Stimulated activated CD4-positive, alpha-beta T cell treated with anti-CD3 and anti-CD28 coated beads, Interleukin-4, amount 100 ng/mL, for 1 hour (primary cell): ENCODE measurements at places on chromosomes 12 and 14.

GRCh38 chr12:20832911-20833310, 22.4 kb downstream of the SLCO1B3 start:
- no peak for DNase-seq

- DNase-seq = no peak
Measured at GRCh38 chr12:24725616-24726015, 223.3 kb downstream of the BCAT1 start.

- DNase-seq = no peak
Measured at GRCh38 chr14:104344818-104345620, 206.6 kb downstream of the KIF26A start.

- DNase-seq = no peak
Measured at GRCh38 chr14:74784634-74785033, 21.5 kb downstream of the YLPM1 start.

DNA sequence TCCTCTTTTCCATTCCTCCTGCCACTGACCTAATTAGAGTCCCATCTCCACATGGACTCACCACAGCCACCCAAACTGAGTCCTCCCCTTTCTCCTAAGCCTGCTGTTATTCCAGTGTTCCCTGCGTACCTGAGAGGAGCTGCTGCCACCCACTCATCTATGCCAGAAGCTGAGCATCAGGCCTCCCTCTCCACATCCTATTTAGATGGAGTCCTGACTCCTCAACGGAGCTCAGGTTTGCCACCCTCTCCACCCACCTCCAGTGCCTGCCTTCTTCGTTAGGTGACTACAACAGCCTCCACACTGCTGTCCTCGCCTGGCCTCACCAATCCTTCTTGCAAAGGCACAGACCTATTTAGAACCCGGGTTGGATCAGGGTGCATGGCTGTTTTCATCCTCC, 15.2 kb upstream of the ABHD12B start:
- no peak for DNase-seq

- no peak for DNase-seq
Measured at GRCh38 chr12:51639361-51639760, 48.3 kb downstream of the SCN8A start.

DNA sequence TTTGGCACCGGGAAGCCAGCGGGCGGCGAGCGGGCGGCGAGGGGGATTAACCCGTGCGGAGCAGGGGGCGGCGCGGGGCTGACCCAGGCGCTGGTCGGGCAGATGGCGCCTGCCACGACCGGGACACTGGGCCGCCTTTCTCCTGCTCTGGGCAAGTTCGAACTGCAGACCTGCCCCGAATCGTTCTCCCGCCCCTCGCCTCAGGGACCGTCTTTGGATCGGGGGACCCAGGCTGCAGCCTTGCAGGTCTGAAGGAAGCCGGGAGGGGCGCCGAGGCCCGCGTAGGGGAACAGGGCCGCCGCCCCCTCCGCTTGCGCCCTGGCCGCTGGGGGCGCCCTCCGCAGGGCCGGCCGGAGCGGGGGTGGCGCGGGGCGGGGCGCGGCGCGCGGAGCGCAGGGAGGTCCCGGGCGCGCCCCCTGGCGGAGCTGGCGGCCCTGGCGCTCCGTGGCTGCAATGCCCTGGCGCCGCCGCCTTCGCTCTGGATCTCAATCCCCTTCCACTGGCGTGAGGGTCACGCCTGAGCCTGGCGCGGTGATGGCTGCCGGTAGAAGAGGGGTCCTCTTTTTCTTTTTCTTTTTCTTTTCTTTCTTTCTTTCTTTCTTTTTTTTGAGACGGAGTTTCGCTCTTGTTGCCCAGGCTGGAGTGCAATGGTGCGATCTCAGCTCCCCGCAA, 449 bp upstream of the LTBP2 start:
- peak; percentile 87 for DNase-seq

DNA sequence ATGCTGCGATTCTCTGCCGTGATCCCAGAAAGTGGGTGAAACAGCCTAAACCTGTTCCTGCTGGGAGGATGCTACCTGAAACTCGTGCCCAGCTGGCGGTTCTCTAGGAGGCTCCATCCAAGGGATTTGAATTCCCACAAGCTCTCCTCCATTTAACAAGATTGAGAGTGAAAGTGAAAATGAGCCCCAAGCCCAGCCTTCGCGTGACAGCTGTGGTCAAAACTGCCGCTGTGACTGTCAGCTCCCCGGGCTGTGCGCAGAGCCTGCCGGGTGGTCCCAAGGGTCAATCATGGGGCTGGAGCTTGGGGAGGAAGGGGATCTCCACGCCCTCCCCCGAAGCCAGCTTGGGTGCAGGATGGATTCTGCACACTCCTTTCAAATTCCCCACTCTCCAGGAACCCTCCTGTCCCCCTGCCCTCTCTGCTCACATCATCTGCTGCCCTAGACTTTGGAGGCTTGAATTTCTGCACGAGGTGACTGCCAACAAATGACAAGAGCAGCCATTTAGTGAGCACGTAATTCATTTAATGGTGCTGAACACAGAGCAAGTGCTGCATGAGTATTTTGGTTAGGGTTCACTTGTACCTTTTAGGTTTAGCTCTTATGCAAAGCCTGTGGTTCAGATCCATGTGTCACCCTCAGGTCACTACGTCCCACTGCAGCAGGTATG, 5.3 kb downstream of the ASB2 start:
- peak; percentile 62 for DNase-seq

- DNase-seq = no peak
Measured at GRCh38 chr12:120642121-120642520, 1.7 kb downstream of the CABP1 start.

DNA sequence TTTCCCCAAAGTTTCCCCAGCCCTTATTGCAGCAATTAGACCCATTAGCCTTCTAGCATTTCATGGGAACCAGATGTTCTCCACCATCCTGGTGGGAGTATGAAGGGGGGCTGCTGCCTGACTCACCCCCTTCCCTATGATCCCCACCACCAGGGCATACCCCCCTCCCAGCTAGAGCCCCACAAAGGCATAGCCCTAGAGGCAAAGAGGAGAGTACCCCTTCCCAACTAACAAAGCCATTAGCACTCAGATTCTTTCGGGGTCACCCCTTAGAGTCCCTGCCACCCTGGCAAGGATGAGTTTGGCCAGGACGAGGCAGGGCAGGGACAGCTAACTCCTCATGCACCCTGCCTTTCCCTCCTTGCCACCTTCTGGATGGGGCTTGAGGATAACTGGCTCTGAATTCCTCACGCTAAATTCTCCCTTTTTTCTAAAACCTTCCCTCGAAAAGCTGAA, 9.2 kb downstream of the RARG start:
- DNase-seq = no peak

DNA sequence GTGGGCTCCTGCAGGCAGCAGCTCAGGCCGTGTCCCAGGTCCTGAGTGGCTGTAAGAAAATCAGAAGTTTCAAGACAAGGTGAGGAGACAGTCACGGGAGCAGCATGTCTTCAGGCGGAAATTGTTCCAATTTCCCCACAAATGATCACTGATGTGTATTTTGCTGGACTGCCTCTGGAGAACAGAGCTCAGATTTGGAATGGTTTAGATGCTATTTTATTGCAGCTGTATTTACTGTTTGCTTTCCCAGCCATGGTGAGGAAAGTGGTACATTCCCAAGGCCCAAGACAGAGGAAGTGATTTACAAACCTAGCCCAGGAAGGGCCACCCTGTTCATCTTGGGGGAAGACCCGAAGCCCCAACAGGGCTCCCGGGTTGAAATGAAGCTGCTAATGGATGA, 195.6 kb downstream of the CHST11 start:
- DNase-seq = no peak

DNA sequence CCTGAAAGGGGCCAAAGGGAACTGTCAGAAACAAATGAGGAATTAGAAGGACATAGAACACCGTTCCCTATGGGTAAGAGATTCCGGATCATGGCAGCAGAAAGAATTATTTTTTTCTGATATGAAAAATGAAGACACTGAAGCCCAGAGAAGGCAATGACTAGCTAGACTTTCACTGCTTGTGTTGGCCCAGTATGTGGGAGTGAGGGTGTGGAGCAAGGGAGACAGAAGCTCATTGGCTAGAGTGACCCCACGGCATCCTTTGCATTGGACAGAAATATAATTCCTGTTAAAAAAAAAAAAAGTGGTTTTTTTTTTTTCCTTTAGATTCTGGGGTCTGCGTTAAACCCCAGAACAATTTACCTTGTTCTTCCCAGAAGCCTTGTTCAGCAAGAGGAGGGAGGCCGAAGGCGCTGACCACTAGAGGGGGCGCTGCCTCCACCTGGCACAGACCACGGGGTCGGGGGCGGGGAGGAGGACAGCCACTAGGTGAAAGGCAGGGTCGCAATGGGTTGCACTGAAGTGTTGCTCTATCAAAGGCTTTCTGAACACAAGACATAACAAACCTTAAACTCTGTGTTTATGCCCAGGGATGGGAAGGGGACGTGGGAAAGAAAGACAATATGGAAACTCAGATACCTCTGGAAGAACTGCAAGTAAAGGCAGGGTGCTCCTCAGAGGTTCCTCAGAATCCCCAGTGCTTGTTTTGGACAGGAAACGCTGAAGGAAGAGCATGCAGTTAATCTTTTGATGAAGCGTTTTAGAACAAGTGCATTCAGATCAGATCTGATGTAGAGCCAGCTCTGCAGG, 156.8 kb downstream of the KCNA5 start:
- peak; percentile 6 for DNase-seq

GRCh38 chr12:110908377-110909152, 11.8 kb downstream of the MYL2 start:
- no peak for DNase-seq

DNA sequence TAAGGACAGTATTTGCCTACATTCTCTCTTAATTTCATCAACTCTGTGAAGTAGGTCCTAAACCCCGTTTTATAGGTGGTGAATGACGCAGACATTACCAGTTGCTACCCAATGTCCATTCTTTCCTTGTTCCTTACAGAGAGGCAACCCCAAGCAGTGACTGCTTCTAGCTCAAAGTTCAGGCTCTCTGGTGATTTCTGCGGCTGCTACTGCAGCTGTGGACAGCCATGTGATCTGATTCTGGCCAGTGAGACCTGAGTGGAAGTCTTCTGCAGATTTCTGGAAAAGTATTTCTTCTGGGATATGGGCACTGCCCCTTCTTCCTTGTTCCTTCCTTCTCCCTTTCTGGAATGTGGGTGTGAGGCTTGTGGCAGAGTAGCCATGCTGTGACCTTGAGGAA, 82.9 kb downstream of the ARF6 start:
- no peak for DNase-seq

DNA sequence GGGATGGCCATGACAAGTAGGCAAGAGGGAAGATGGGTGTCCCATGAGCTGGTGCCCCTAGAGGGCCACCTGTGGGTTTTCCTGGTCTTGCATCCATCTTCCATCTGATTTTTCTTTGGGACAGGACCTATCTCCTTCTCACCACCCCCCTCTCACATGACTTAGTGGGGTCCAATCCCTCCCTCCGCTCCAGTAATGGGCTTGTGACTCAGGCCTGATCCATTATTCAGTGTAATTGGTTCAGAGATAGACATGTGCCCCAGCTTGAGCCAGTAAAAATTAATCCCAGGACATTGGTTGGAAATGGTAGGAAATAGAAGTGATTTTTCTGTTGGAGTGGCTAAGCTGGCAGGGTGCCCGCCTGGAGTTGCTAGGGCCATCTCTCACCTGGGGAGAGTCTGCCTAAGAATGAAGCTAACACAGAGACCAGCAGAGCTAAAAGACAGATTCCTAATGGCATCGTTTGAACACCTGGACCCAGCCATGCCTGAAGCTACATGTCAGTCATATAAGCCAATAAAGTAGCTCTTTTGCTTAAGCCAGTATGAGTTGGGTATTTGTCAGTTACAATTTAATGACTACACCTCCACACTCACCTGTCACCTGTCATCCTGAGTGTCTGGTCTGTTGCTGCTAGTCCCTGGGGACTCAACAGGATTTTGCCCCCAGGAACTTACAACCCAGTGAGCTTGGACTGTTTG, 14.7 kb downstream of the RASAL1 start:
- DNase-seq = no peak

DNA sequence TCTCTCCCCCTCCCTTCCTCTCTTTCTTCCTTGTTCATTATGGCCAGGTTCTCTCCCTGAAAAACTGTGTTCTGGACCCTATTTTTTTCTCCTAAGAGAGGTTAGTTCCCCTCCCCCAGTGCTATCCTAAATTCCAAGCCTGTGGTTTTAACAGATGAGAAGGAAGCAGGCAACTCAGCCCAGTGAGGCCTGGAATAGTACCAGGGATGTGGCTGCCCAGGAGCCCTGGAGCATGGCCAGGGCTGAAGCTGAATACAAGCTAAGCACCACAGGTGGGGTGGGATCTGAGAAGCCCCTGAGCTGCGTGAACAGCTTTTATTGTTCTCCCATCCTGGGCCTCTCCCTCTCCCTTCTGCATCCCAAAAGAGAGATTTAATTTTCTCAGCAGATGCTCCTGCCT, 1581.3 kb upstream of the TMEM132C start:
- DNase-seq = no peak

DNA sequence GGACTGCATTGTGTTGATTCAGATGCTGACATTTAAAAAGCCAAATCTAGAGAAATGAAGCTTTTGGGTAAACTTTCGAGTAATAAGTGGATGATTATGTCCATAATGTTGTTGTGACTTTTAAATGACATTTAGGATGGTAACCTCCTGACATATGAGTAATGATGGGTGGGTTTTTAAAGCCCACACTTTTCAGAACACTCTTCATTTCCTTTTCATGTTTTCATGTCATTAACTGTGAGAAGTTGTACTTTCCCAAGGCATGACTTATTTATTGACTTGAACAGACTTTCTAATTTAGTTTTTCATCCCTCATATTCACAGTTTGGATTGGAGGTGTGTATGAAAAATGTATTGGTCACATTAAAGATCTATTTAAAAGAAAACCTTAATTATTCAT, 35.5 kb downstream of the RGS6 start:
- DNase-seq = no peak

DNA sequence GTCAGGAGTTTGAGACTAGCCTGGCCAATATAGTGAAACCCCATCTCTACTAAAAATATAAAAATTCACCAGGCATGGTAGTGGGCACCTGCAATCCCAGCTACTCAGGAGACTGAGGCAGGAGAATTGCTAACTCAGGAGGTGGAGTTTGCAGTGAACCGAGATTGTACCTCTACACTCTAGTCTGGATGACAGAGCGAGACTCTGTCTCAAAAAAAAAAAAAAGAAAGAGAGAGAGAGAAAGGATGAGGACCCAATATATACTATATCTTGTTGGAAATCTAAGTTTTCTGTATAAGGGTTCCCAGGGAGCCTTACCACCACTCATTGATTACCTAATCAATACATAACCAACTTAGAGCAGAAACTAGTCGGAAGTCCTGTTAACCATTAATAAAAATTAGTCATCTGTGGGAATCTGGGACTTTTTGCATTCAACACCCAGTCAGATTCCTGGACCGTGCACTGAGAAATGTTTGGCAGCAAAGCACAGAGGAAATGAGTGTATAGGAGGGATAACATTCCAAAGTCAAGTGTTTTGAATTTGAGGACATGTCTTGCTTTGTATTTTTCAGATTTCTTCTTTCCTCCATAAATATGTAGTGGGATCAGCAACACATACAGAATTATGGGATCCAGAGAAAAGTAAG, 44.8 kb upstream of the NR2C1 start:
- no peak for DNase-seq
